ENCODE measurements at places on chromosomes 12 and 14.

DNA sequence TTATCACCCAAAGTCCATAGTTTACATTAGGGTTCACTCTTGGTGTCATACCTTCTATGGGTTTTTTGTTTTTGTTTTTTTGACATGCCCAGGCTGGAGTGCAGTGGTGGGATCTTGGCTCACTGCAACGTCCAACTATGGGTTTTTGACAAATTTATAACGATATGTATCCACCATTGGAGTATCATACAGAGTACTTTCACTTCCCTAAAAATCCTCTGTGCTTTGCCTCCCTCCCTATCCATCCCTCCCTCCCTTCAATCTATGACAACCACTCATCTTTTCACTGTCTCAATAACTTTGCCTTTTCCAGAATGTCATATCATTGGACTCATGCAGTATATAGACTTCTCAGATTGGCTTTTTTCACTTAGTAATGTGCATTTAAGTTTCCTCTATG, 139.0 kb upstream of the CCDC198 start:
- DNase-seq: no peak

- no peak for DNase-seq
Observed at GRCh38 chr12:124515981-124516380, 51.4 kb downstream of the NCOR2 start.

GRCh38 chr12:88944397-88944796, 364.1 kb upstream of the KITLG start:
- no peak for DNase-seq

DNA sequence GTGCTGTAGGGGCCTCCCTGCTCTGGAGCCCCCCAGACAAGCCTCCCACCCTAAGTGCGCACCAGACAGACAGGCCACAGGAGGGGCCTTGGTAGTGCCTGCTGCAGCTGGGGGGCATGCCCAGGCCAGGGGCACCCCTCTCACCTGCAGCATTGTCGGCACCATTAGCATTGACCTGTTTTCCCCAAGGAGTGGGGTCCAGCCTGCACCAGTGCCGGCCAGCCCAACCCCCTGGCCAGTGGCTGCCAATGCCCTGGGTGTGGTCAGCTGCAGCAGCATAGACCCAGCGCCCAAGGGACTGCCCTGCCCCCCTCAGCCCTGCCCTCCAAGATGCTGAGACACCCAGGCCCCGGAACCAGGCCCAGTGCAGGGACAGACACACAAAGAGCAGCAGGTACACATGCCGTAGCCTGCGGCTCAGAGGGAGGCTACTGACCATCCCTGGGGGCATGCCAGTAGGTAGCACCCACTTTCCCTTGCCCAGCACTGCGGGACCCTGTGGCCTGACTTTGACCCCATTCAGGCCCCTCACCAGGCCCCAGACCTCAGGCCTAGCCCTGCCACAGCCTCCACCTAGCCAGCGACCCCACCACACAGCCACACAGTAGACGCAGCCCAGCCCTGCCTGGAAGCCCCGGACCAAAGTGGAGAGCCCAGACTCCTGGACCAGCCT, 1.0 kb downstream of the AHNAK2 start:
- DNase-seq: no peak

GRCh38 chr12:32455607-32456071, 56.3 kb downstream of the FGD4 start:
- DNase-seq: peak; percentile 35

GRCh38 chr14:78904094-78904493, 733.9 kb downstream of the NRXN3 start:
- DNase-seq: no peak

DNA sequence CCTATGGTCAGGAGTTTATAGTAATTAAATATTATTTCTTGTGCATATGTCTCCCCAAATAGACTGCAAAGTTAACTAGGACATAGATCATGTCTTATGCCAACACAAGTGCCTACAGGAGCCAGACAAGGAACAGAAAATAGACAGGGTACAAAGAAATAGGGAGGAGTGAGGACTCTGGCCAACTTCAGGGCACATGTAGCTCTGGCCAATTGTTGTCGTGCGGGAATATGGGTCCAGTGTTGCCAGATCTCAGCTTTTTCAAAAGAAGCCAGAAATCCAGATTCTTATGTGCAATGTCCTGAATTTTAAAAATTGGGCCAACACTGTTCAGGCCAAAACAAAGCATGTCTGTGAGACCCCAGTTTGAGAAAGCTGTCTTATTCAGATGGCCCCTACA, 68.7 kb downstream of the RFX4 start:
- no peak for DNase-seq

DNA sequence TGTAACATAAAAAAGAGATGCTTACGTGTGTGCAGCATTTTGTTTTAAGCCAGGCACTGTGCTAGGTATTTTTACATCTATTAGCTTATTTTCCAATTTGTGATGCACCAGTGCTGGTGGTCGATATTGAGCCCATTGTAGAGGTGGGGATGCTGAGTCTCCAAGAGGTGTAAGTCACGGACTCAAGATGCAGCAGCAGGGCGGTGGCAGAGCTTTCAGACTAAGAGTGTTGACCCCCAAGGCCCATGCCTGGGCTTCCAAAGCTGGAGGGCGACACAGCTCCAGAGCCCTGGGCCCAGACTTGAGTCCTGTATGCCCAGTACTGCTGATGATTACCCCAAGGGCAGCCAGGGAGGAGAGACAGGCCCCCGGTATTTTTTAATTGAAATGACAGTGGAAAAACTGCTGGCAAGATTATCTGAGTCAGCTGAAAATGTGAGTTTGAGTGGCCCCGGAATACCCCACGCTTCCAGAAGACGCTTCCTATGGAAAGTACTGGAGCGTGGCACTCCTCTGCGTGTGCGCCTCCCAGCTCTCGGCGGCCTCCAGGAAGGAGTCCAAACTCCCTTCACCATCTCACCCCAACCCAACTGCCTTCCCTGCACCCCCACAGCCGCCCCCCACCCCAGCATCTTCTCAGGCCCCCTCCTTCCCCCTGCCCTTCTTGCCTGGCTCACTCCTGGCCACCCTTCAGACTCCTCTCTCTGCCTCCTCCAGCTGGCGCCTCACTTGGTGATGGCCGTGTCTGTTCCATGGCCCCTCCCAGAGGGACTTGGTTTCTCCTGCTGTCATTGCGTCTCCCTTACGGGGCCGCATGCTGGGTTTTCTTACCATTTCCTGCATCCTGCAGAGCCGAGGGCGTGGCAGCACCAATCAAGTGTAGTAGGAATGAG, 40.7 kb downstream of the ELK3 start:
- no peak for DNase-seq

DNA sequence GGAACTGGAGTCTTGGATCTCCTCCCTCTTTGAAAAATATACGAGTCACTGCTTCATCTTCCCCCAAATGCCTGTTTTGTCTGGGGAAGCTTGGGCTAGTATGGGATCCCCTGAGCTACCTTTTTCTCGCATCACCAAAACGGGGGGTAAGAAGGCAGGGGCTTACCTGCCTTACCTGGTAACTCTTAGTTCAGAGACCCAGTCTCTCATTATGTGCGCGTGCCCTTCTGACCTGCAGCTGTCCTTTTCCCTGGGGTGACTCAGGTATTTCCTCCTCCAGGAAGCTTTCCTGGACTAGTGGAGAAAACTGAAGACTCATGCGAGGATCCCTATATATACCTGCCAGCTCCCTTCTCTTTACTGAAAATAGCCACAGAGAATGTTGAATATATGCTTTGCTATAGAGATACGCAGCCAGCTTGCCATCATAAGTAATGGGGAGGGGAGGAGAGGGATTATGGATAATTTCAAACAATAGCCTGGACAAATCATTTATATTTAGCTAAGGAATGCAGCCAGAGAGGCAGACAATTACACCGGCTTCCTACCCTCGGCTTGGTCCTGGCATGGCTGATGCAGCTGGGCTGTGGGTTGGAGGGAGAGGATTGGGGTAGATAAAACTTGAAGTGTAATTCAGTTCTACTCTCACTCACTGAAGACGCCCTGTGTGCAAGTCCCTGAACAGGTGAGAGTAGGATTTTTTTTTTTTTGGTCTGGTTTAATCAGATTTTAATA, 1.1 kb downstream of the TSPAN9 start:
- no peak for DNase-seq

Data from stimulated activated CD4-positive, alpha-beta T cell treated with anti-CD3 and anti-CD28 coated beads, Interleukin-12 subunit alpha, Interleukin-12 subunit beta, amount 100 ng/mL, for 48 hours (primary cell).